ENCODE measurements at places on chromosomes 4 and X. TPM values are rescaled to one million over a fixed set of nuclear protein-coding genes. Genes with fewer than 3 reads are reported as not detected.

- H3K27me3 ChIP-seq: no peaks in the 10 kb centered on the region
- no peaks in the 10 kb centered on the region for H3K4me1 ChIP-seq
- no peak for DNase-seq
Observed at GRCh38 chrX:39823854-39824253, 273.9 kb downstream of the BCOR start.

GRCh38 chrX:132088864-132089263 is 39.0 kb downstream of the FRMD7 start:
- no peak overlapping the region for H3K27ac ChIP-seq
- no peak overlapping the region for H3K4me3 ChIP-seq
- no peaks in the 10 kb centered on the region for H3K27me3 ChIP-seq

- H3K36me3 ChIP-seq: no peaks in the 10 kb centered on the region
- peak; percentile 47 for DNase-seq
- H3K4me3 ChIP-seq: no peak overlapping the region
- H3K27ac ChIP-seq: no peak overlapping the region
- H3K27me3 ChIP-seq: no peaks in the 10 kb centered on the region
- H3K4me1 ChIP-seq: no peaks in the 10 kb centered on the region
Observed at GRCh38 chr4:73862322-73862721, 6.9 kb upstream of the CXCL1 start.

DNA sequence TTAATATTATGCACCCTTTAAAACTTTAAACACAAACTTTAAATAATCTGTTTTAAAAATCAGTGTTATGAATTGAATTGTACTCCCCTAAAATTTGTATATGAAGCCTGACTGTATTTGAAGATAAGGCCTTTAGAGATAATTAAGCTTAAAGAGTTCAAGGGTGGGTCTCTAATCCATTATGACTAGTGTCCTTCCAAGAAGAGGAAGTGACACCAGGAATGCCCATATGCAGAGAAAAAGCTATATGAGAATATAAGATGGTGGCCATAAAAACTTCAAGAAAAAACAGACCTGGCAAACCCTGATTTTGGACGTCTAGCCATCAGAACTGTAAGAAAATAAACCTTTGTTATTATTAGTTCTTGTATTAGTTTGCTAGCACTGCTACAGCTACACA is 29.0 kb downstream of the UGT2A2 start:
- H3K27ac ChIP-seq: no peak overlapping the region
- DNase-seq: no peak
- H3K27me3 ChIP-seq: no peaks in the 10 kb centered on the region
- no peaks in the 10 kb centered on the region for H3K36me3 ChIP-seq

DNA sequence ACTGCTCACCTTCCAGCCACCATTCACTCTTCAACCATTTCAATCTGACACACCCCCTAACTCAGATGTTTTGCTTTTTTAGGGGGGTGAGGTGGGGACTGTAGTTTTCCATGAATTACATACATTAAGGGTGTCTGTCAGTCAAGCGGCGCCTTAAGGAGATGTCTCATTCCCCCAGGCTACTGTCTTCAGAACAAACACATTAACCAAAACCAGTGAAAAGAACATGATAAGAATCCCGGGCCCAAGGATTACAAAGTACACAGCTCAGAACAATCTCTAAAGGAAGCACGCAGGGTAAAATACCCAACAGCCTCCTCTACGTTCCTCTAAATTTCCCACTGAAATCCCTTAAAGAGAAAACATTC is 62.5 kb upstream of the IRF2 start:
- peaks cover 2% of the 10 kb centered on the region for H3K4me1 ChIP-seq
- no peaks in the 10 kb centered on the region for H3K27me3 ChIP-seq
- peak overlapping the region; percentile 73 for H3K27ac ChIP-seq
- H3K36me3 ChIP-seq: no peaks in the 10 kb centered on the region
- DNase-seq: peak; percentile 4

DNA sequence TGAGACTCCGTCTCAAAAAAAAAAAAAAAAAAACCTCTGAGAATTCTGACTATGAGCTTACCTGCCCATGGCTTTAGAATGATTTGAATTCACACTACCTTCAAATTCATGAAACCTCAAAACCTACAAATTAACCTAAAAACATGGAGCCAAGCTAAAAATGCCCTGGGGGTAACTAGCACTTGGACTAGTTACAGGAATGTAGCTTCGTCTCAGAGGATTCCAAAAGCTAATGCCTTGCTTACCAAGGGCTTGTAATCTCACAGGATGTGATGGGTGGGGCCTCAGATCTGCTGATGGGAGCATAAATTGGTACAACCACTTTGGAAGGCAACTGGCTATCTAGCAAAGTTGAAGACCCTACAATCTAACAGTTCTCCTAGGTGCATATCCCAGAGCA is 79.4 kb upstream of the SPRY1 start:
- no peak for DNase-seq
- H3K27ac ChIP-seq: no peak overlapping the region
- H3K27me3 ChIP-seq: no peaks in the 10 kb centered on the region
- H3K4me1 ChIP-seq: no peaks in the 10 kb centered on the region

DNA sequence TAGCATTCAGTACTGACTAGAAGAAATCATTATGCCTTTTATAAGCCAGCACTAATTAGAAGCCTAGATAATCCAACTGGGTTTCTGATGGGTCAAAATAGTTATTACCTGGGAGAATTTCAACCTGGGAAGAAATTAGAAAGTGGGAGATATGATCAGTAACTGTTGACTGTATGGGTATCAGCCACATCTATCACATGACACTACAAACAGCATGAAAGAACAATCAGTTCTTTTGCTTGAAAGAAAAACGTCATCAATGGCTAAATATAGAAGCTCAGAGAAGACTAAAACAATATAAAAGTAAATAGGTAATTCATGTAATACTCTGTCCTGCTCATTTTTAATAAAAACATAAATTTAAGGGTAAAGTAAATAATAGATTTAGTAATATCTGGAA is 145.1 kb downstream of the CAMK2D start:
- no peak for DNase-seq
- H3K27me3 ChIP-seq: no peaks in the 10 kb centered on the region
- no peak overlapping the region for H3K27ac ChIP-seq
- H3K36me3 ChIP-seq: no peaks in the 10 kb centered on the region
- no peaks in the 10 kb centered on the region for H3K4me1 ChIP-seq
- no peak overlapping the region for H3K4me3 ChIP-seq

DNA sequence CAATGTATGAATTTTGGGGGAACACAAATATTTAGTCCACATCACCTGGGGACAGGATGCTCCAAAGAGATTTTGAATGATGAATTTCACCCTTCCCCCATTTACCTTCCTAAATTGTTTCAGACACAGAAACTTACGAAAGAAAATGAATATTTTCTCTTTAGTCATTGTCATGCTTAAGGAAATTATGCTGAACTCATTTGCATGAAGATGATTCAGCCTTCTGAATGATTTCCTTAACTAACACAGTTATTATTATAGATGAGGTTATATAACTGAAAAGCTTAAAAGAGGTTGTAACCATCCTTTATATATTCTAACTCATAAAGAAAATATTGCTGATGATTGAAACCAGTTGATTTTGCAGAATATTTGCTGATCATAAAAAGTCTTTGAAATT is 61.1 kb downstream of the KCNIP4 start:
- no peaks in the 10 kb centered on the region for H3K27me3 ChIP-seq
- H3K36me3 ChIP-seq: no peaks in the 10 kb centered on the region
- no peak overlapping the region for H3K27ac ChIP-seq
- H3K4me1 ChIP-seq: no peaks in the 10 kb centered on the region
- H3K4me3 ChIP-seq: no peak overlapping the region

DNA sequence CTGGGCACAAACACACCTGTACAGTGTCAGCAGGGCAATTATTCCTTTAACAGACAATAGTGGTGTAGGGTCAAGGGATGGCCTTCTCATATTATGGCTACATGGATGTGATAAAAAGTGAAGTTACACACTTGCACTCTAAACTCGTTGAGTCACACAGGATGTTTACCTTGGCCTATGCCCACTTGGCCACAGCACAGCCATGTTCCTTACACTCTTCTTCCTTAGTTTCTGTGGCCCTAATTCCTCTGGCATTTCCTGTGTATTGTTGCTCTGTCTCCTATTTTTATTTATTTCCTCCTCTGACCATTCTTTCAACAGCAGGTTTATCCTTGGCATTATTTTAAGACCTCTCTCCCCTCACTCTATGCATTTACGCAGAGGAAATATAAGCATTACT is 86.8 kb upstream of the NPFFR2 start:
- no peaks in the 10 kb centered on the region for H3K27me3 ChIP-seq
- H3K27ac ChIP-seq: no peak overlapping the region
- no peaks in the 10 kb centered on the region for H3K36me3 ChIP-seq
- no peak for DNase-seq

- H3K36me3 ChIP-seq: no peaks in the 10 kb centered on the region
- peaks cover 15% of the 10 kb centered on the region for H3K4me1 ChIP-seq
- DNase-seq: no peak
- H3K4me3 ChIP-seq: no peak overlapping the region
Observed at GRCh38 chr4:169148885-169149284, 121.9 kb downstream of the SH3RF1 start.

- DNase-seq: peak; percentile 61
- H3K27me3 ChIP-seq: no peaks in the 10 kb centered on the region
- H3K4me3 ChIP-seq: no peak overlapping the region
- H3K4me1 ChIP-seq: no peaks in the 10 kb centered on the region
- no peak overlapping the region for H3K27ac ChIP-seq
- no peaks in the 10 kb centered on the region for H3K36me3 ChIP-seq
Observed at GRCh38 chr4:150573534-150573933, 8.4 kb upstream of the MAB21L2 start.

DNA sequence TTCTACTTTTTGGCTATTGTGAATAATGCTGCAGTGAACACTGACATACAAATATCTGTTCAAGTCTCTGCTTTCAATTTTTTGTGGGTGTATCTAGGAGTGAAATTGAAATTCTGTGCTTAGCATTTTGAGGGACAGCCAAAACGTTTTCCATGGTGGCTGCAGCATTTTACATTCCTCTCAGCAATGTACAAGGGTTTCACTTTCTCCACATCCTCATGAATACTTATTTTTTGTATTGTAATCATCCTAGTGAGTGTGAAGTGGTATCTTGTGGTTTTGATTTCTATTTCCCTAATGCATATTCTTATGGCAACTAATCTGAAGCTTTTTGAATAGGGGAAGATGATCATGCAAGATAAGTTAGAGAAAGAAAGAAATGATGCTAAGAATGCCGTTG is 40.3 kb downstream of the HSPA4L start:
- H3K27ac ChIP-seq: no peak overlapping the region
- H3K27me3 ChIP-seq: no peaks in the 10 kb centered on the region
- DNase-seq: no peak
- H3K4me1 ChIP-seq: no peaks in the 10 kb centered on the region

DNA sequence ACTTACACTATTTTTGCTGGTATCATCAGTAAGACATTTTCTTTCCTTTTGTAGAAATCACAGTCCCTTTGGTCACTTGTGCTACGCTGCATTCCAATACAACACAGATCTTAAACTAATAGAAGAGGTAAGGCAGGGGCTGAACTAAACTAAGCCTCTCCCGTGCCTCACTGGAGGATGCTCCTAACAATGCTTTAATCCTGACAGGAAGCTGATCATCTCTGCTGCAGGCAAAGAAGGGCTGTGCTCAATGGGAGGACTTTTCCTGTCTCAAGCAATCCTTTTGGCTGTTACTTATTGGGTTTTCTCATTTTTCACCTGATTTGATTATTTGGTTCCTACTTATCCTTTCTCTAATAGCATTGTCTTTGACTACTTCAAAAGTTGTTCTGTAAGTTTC is 583.1 kb downstream of the INPP4B start:
- H3K27me3 ChIP-seq: no peaks in the 10 kb centered on the region
- no peak overlapping the region for H3K27ac ChIP-seq
- H3K36me3 ChIP-seq: no peaks in the 10 kb centered on the region
- DNase-seq: no peak

Gene ZDHHC9
- 13.6 TPM for total RNA-seq

Gene SLC25A14
- 8.0 TPM for total RNA-seq

Gene HTATSF1
- 33.2 TPM for total RNA-seq

Gene TEX11
- under 0.01 TPM for total RNA-seq

Gene ZNF711
- total RNA-seq: 1.0 TPM

Gene PDLIM5
- 28.4 TPM for total RNA-seq

Gene MAPK10
- 8.0 TPM for total RNA-seq

Gene DKK2
- total RNA-seq: under 0.01 TPM

Gene SLC6A14
- total RNA-seq: not detected

Gene CASP6
- total RNA-seq: 33.5 TPM

Gene PHOX2B
- total RNA-seq: not detected

Gene KLF3
- 12.4 TPM for total RNA-seq
